ENCODE measurements at places on chromosomes 7 and 10.
A peak's percentile ranks its signal among the peaks of the same experiment; 100 is the strongest.

- DNase-seq, result no peak
Observed at GRCh38 chr10:64648915-64649314, 1127.7 kb downstream of the REEP3 start.

DNA sequence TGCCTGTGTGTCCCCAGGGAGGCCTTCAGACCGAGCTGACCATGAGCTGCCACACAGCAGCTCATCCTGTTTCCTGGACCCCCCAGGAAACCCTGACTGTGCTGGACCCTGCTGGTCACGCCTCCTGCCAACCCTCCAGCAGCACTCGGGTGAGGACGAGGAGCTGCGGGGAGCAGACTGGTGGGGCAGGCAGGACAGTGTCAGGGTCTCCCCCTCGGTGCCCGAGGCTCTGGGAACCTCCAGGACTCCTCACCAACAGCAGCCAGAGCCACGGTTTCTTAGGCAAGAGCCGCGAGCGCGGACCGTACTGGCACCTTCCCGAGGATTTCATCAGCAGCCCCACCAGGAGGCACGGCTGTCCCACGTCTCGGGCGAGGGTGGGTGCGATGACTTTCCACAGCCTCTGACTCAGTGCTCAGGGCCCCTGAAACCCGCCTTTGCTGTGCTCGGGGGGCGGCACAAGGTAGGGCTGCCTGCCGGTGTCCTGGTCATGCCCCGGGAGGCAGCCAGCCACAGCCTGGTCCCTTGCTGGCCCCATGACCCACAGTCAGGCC is 186.9 kb downstream of the ELFN1 start:
- DNase-seq, result no peak

- no peak for DNase-seq
Observed at GRCh38 chr7:155497149-155497901, 39.4 kb downstream of the EN2 start.

DNA sequence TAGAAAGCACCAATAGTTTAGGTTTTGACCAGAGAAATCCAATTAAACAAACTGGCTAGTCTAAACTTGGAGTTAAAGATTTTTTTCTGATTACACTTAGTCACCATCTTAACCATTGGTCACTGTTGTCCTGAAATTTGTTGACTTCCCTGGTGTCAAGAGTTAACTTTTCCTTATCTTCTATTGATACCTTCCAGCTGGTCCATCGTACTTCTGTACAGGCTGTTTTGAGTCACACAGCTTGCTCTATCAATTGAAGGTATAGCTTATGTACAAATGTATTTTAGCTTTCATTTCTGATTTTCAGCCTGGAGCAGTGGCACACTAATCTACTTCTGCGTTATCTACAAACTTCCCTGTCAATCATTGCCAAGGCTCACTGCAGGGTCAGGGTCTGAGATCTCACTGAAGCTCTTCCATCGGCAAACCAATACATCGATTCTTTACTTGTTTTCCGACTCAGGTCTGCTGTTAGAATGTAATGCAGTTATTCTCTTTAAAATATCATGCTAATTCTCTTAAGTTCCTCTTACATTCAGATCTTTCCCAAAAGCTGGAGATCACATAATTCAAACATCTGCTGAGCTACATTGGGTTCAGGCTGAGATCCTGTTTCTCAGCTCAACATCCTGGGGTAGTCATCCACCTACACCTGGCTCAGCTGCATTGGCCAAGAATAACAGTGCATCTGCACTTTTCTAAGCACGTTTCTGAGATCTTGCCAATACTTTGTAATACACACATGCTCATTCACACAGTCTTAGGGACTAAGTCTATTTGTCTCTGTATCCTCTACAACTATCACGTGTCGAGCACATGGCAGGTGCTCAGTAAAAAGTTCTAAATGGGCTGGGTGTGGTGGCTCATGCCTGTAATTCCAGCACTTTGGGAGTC is 11.3 kb downstream of the MRPS33 start:
- DNase-seq, result no peak

- no peak for DNase-seq
Observed at GRCh38 chr7:37341033-37341630, 107.5 kb downstream of the ELMO1 start.

GRCh38 chr7:70659263-70659662 is 472.7 kb upstream of the GALNT17 start:
- DNase-seq, result peak; percentile 48

- no peak for DNase-seq
Observed at GRCh38 chr7:67847092-67847787, 850.6 kb downstream of the TYW1 start.

DNA sequence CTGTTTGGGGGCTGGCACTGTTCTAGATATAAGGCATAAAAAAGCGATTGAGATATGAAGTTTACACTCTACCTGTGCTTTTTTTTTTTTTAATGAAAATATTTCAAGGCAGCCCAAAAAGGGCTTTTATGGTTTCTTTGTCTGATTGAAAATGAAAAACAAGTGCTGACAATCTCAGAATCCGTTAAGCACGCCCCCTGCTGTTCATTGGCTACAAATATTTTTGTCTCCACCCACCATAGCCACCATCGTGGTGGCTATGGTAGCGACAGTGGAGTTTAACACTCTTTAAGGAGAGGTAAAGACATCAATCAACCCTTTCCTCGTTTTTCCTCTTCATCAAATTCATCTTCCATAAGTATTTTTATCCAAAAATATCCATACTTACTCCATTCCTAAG is 94.2 kb downstream of the CD36 start:
- DNase-seq, result no peak

DNA sequence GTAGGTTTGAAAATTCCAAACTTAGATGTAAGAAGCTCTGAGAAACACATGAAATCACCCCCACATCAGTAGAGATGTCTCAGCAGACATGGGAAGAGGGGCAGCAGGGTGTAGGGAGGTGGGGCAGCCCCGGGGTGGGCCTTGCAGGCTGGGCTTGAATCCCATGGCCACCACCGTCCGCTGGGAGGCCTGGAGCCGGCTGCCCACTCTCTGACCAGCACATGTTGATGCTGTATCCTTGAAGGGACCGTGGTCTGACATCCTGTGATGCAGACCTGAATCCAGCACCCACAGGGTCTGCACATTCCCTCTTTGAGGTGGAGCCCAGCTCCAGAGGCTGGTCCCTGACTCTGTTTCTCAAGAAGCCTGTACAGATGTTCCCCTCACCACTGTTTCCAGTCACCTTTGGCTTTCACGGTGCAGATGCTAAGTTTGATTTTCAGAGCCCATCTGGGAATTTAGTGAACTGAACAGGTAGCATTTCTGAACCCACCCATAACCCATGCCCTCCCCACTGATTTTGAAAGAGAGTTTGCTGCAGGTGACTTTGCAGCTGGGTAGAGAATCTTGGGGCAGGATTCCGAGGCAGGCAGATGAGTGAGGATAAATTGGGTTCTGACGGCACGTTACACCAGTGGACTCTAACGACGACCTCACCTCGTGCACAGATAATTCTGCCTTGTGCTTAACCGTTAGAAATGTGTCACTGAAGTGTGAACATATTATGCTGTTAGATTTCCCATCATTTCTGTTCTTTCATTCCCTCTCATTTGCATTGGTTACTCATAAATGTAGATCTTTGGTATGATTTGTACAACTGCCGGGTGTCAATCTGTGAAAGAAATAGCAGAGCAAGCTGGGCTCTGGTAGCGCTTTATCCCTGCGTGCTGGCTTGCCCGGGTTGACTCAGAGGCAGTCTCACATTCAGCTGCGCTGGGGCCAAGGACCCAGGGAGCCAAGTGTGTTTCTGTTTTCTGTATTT is 45.7 kb downstream of the IKZF1 start:
- DNase-seq, result peak; percentile 83

DNA sequence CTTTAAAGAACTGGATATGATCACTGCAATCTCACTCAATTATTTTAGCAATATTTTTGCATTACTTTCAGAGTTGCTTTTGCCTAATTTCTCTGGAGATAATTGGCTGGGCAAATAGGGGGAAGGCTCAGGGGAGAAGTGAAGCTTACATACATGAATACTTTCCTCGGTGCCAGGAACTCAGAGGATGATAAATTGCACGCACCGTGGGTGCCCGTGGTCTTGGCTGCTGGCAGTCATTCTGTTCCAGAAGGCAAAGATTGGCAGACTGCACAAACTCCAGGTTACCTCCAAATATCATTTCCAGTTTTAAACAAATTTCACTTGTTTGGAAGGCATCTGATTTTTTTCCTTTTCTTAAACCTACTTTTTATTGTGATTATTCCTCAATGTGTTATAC is 197.8 kb upstream of the TMEM72 start:
- no peak for DNase-seq

DNA sequence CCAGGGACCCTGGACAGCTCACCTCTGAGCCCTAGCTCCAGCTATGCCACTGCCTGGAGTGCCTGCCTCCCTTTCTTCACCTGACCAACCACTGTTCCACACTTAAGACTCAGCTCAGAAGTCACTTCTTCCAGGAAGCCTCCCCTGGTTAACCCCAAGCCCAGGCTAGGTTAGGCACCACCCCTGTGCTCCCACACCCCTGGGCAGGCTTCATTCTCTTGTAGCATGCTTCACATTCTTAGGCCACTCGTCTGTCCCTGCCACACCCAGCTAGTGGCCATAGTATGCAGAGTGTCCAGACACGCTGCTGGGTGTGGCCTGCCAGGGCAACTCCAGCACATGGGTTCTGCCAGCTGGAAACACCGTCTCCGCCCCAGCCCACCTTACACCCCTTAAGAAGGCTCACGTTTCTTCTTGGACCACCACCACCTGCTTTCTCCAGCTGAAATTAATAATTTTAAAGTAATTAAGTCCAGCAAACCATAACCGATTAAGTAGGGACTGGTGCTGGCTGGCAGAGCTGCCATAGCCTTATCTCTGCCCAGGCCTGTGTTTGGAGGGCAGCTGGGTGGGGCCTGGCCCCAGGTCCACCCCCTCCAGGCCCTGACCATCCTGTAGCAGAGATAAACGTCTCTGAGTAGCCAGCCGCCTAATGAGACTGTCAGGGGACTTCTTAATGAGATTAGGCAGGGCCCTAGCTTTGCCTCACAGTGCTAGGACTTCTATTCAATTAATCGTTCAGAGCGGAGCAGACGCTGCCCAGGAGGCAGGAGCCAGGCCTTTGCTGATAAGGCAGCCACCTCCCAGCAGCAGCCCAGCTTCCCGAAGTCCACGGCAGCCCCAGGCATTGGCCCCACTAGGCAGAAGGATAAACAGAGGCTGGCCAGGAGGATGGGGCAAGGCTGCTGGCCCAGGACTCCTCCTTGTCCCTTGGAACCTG is 20.5 kb downstream of the GRID1 start:
- no peak for DNase-seq

GRCh38 chr10:53023411-53023810 is 250.8 kb upstream of the MBL2 start:
- no peak for DNase-seq

DNA sequence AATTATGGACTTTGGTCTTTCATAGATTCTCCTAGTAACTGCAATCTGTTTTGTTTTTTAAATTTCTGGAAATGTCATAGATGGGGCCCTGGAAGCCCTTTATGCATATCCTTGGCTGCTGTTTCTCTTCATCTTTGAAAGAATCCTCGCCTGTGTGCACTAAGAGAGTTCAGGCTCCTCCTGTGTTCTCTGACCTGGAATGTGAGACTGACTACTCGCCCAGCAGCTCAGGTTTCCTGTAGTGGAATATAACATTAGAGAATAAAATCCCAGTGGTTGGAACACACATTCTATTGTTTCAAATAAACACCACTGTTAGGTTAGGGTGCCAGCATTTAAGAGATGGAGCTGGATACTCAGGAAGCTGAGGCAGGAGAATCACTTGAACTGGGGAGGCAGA is 56.3 kb downstream of the WDFY4 start:
- DNase-seq, result no peak

DNA sequence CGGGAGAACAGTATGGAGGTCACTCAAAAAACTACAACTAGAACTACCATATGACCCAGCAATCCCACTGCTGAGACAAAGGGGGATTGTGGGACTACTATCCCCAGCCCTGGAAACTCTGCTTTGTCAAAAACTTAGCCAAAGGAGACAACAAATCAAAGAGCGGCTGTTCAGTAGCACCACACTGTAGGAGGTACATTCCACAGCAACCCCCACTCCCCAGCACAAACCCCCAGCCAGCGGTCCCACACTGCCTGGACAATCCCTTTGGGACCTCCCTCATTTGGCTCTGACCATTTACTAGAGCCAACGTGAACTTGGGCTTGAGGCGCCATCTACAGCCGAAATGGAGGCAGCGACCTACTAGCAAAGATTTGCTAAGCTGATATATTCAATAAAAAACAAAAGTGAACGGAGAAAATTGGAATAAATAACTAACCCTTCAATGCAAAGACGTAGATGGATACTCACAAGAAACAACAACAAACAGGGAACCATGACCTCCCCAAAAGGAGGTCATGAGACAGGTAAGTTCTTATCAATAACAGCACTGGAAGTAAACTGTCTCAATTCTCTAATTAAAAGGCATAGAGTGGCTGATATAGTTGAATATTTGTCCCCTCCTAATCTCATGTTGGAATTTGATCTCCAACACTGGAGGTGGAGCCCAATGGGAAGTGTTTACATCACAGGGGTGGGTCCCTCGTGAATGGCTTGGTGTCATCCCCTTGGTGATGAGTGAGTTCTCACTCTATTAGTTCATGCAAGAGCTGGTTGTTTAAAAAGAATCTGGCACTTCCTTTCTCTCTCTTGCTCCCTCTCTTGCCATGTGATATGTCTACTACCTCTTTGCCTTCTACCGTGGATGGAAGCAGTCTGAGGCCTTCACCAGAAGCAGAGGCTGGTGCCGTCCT is 119.0 kb upstream of the KCNMA1 start:
- no peak for DNase-seq

- DNase-seq, result no peak
Observed at GRCh38 chr10:71269301-71270288, 49.5 kb upstream of the SLC29A3 start.

DNA sequence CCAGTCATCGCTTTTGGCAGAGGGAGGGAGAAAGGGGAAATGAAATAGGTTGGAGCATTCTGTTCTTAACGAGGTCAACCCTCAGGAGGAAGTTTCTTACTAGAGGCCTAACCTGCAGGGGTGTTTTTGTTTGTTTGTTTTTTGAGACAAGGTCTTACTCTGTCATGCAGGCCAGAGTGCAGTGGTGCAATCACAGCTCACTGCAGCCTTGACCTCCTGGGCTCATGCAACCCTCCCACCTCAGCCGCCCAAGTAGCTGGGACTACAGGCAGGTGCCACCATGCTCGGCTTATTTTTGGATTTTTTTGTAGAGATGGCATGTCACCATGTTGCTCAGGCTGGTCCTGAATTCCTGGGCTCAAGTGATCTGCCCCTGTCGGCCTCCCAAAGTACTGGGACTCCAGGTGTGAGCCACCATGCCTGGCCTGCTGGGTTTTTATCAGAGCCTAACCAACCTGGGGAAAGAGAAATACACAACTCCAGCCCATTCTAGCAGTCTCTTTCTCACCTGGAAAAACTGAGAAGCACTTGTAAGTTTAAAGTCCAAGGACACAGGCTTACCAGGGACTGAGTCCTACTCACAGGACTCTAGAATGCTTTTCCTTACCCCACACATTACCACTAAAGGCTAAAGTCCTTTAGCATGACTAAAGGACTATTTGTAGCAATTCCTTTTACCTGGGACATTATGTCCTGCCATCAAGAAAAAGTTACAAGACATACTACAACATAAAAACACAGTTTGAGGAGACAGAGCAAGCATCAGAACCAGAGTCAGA is 101.0 kb upstream of the EGFR start:
- DNase-seq, result no peak

GRCh38 chr7:113890331-113891030 is 28.3 kb downstream of the PPP1R3A start:
- no peak for DNase-seq

GRCh38 chr10:74728225-74728624 is 98.2 kb upstream of the KAT6B start:
- DNase-seq, result no peak

- no peak for DNase-seq
Observed at GRCh38 chr7:50229964-50230363, 74.6 kb upstream of the IKZF1 start.

- DNase-seq, result no peak
Observed at GRCh38 chr10:34886906-34887642, 72.0 kb upstream of the PARD3 start.

Data from CD4-positive, alpha-beta T cell (primary cell).